Cardiac fibroblast (primary cell): ENCODE measurements at places on chromosomes 12 and 14.
A peak's percentile ranks its signal among the peaks of the same experiment; 100 is the strongest.

DNA sequence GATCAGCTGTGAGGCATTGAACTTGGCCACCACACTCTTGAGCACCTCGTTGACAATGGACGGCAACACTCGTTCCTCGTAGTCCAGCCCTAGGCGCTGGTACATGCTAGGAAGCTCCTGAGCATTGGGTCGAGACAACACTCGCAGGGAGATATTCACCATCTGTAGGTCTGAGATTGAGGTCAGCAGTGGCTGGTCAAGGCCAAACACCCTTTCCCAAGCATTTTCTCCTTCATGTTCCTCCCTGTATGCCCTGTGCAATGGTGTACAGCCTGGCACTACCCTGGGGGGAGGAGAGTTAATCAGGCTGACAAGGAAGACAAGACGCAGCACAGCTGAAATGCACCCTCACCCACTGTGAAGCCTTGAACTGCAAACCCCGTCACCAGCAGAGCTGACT is 2.0 kb downstream of the PHB2 start:
- DNase-seq: no peak

- peak; percentile 86 for DNase-seq
These were observed 228.1 kb upstream of the AMIGO2 start for GRCh38 chr12:47307680-47308399.

DNA sequence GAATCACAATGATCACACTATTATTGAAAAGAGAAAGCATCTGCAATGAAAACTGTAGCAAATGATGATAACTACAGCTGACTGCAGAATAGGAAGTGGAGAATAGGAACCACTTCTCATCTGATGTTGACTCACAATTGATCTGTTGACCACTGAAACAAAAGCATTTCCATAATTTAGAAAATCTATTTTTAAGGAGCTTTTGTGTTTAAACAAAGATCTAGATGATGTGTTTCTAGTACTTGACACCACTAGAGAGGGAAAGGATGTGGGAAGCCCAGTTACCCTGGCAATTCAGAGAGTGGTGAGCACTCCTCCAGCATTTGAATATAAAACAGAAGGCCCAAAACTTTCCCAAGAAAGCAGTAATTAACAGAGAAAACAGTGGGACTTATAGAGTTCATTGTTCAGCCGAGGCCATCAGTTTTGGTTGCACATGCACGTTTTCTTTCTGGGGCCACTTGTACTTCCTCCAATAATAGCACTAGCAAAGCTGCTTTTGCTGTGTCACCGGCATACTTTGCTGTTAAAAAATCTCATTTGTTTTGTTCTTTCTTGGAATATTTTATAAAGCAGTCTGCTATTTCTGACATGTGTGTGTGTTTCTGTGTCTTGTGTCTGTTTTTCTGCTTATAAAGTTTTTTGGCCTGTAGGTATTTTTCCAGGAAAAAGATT is 76.1 kb upstream of the HECTD1 start:
- DNase-seq: no peak

- DNase-seq: no peak
These were observed 1037.8 kb downstream of the TMEM121 start for GRCh38 chr14:106564058-106564643.

DNA sequence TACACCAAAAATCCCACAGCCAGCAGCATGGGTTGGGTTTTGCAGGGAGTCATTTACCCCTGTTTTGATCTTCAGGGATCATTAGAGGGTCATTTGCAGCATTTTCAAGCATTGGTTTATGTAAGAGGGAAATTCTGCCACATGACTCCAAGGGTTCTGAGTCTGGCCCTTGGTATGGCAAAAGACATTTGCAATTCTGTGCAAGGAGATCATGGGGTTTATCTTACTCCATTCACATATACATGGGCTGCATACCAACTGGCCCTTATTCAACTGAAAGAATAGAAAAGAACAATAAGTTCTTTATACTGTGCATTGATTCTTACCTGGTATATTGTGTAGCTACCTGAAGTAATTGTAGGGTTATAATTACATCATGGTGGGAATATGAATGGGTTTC is 13.7 kb downstream of the SIX4 start:
- DNase-seq: no peak

DNA sequence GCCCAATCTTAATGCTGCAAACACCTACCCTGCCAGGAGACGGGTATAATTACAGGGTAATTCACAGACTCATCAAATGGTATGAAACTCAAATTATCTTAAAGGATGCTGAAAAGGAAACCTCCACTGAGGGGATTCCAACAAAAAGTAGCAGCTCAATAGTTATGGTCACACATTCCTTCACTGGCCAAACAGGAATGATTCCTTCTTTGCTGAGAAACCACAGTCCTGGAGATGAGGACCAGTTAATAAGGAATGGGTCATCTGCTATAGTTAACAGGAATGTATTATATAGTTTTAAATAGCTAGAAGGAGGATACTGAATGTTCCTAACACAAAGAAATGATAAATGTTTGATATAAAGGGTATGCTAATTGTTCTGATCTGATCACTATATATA is 136.9 kb downstream of the STXBP6 start:
- DNase-seq: no peak

DNA sequence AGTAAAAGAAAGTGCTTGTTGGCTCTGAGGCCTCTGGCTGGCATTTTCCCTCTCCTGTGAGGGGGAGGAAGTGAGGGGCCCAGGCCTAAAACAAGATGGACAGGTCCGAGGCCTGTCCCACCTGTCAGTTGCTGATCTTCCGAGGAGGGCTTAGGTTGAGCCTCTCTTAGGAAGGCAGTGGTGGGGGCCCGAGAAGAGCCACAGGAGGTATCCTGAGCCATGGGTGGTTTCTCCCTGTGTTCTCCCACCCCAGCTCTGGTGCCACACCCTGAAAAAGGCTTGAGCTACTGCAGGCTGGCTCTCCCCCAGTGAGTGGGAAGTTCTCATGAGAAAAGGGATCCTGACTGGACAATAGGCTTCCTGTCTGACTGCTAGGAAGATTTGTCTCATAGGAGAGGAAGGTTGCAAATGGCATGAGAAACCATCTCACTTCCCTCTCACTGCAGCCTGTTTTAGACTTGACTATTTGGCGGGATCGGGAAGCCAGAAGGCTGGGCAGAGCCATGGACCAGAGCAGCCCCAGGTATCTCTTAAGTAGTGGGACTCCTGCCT is 72.1 kb upstream of the SRSF5 start:
- peak; percentile 50 for DNase-seq

- DNase-seq: no peak
These were observed 12.1 kb upstream of the GALNT9 start for GRCh38 chr12:132341318-132342050.

DNA sequence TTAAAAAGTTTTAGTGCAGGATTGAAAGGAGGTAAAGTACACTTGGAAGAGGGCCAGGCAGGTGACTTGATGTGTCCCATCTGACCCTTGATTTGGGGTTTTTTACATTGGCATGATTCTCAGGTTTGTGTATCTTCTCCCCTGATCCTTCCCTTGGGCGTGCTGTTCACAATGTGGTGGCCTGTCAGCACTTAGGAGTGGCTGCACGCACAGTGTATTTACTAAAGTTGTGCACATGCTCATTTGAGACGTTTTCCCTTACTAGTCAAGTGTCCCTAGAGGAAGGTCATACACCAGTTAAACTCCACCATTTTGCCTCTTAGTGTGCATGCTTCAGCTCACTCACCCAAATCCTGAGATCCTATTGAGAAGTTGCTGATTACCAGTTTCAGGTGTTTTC is 145.7 kb upstream of the PLEKHA5 start:
- DNase-seq: no peak

GRCh38 chr12:103676893-103677292 is 89.8 kb downstream of the STAB2 start:
- no peak for DNase-seq
